ENCODE measurements at places on chromosomes 2 and 18.

- DNase-seq = no peak
These were observed 75.7 kb upstream of the OTOS start for GRCh38 chr2:240216167-240216566.

DNA sequence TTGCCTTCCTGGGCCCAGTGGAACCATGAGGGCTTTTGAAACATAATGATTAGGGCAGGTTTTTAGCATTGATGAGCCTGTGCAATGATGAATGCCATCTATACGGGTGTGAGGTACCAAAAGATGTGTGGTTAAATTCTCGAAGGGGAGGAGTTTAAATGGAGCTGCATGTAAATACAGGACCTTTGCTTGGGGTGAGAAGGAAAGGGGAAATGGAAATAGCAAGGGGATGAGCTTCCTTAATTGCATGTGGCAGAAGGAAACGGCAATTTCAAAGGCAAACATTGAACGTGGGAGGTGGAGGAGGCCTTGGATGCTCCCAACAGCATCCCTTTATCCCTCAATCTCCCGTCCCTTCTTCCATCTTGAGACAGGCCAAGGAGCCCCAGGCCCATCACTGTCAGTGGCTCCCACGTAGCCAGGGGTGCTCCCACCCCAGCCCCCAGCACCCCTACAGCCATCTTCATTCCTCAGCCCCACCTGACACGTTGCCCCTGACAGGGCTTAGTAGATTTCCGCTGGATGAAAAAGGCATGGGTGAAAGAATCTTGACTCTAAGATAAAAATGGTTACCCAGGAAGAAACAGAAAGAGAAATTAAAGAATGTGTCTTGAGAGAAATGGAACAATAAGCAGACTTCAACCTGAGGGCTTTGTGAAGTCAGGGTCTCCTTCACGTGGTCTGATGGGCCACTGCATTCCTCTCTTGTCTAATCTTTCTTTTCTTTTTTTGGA lies 32.5 kb downstream of the INPP5D start:
- no peak for DNase-seq

DNA sequence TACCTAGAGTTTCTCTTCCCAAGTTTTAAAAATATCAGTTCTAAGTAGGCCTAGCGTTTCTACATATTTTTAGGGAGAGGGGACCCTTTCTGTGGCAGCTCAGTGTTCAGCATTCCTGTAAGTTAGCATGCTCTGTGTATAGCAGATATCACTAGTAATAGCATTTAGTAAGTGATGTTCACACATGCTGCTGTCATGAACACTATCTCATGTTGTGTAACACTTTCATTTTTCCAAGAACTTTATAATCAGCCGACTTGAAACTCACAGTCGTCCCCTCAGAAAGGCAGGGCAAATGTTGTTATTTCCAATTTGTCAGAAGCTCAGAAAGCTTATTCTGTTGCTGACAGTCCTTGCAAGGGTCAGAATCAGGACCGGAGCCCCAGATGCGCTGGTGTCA lies 267.7 kb downstream of the ALPK2 start:
- no peak for DNase-seq

- no peak for DNase-seq
These were observed 799 bp downstream of the CEP68 start for GRCh38 chr2:65057054-65057375.

- DNase-seq = peak; percentile 52
These were observed 510.6 kb downstream of the ERBB4 start for GRCh38 chr2:212027681-212028628.

DNA sequence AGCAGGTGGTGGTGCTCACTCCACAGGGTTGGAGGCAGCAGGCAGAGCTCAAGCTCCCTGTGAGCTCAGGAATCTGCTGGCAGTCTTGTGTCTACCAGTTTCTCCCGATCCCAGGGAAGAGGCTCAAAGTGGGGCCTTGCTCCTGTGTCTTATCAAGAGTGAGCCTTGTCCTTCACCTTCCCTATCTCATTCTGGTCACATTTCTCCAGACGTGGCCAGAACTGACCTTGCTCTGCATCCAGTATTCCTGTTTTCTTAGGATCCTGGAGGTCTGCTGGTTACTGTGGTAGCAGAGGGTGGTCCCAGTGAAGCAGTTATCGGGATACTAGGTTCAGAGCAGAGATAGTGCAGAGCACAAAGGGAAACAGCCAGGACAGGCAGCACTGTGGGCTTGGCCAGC lies 47.1 kb upstream of the ASB18 start:
- DNase-seq = no peak

GRCh38 chr2:201171259-201171814 lies 11.6 kb upstream of the CASP10 start:
- DNase-seq = no peak

GRCh38 chr2:235287375-235287733 lies 206.5 kb upstream of the AGAP1 start:
- DNase-seq = no peak

DNA sequence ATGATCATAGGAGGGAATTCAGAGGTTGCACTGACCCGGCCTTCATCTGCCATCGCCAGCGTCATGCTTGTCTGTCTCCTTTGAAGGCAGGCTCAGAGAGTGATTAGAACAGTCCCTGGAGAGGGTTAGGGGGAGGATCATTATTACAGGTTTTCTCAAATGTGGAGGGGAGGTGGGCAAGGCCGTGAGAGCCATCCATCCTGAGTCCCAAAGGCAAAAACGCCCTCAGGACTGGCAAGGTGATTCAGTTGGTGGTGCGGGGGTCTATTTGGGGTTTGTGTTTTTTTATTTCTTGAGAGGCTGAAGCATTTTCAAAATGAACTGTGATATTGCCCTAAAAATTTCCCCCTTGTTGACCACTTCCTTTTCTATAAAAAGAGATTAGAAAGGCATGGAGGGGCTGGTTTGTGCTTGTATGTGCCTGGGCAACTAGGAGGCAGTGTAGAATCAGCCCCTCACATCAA lies 39.3 kb upstream of the GYPC start:
- no peak for DNase-seq

DNA sequence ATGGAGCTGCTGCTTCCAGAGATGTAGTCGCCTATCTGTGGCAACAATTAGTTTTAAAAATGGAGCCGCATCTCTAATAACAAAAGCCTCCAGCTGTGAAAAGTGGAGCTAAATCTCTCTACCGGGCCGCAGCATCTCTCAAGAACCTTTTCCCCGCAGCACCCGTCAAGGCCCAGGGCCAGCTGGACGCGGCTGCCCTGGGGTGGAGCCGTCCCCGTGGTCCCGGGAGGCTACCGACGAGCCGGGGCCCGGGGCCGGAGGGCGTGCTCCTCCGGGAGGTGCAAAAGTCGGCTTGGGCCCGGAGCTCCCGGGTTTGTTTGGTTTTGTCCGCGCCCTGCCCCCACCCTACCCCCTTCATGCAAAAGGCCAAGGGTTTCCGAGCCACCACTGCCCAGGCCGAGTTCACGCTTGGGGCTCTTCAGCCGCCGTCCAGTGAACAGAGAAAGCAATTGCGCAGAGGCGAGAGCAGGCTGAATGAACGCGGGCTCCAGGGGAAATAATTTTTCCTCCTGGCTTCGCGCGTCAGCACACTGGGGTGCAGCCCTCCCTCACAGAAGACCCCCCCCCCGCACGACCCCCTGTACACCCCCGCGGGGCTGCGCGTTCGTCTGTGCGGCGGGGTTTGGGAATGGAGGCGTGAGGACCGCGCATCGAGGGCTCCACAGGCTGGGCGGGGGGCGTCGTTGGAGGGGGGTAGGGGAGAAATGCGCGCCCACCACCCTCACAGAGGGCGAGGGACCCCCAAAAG lies 557 bp upstream of the GREB1L start:
- no peak for DNase-seq

- DNase-seq = peak; percentile 65
These were observed 424.8 kb upstream of the ZEB2 start for GRCh38 chr2:144944546-144945220.

- no peak for DNase-seq
These were observed 24.5 kb downstream of the TIMM21 start for GRCh38 chr18:74172697-74173433.

All from fibroblast of skin of right biceps (primary cell).